ENCODE measurements at places on chromosomes 2 and 18.

- no peak for DNase-seq
Observed at GRCh38 chr2:119387381-119388129, 20.8 kb downstream of the DBI start.

- no peak for DNase-seq
Observed at GRCh38 chr2:161415987-161416707, at the start of gene TBR1. TSS of gene TBR1 (plus strand) at chr2:161416297. CDS start at chr2:161416411, 114 bp downstream.

GRCh38 chr2:29295845-29296244 lies 180.6 kb downstream of the CLIP4 start:
- DNase-seq, result no peak

- DNase-seq, result no peak
Observed at GRCh38 chr2:163541943-163542342, 193.9 kb downstream of the FIGN start.

DNA sequence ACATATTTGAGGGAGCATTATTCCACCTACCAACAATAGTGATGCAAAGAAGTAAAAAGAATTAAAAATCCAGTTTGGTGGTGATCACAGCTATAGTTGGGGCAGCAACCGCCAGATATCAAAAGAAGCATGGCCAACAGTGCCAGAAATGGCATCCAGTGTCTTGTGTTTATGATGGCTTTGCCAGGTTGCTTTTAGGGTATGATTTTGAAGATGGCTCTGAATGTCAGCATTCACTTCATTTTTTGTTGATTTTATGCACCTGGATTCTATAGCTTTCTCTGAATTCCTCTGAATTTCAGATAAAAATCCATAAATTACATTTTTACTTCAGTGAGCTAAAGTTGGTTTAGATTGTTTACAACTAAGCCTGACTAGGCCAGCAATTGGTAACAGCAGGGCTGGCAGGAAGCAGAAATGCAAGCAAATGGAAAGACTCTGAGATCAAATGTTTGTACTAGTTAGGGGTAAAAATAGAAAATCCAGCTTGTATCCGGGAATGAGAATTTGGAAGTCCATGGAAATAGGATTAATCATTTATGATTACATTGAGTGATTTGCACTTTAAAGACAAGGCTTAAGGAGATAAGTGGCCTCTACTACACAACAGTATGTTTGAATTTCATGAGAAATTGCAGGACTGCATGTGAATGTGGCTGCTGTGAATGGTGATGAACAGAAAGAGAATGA lies 40.4 kb downstream of the COL3A1 start:
- no peak for DNase-seq

DNA sequence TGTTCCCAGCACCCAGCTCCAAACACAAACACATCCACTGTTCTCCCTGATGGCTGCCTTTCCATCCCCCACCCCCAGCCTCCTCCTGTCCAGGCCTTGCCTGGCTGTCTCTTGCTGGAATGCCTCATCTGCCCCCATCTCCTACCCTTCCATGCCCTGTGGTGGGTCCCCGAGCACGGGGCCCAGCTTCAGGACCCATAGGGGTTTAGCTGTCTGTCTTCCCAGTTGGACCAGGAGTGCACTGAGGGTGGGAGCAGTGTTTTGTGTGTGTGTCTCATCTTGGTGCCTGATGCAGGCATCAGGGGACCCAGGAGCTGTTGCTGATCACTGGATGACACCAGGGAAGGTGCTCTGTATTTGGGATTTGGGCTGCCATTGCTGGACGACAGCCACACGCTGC lies 34.5 kb downstream of the GLI2 start:
- DNase-seq, result no peak

All from effector CD4-positive, alpha-beta T cell (primary cell).